COR-L47 (cell line): ENCODE measurements at places on chromosomes 4 and X.

DNA sequence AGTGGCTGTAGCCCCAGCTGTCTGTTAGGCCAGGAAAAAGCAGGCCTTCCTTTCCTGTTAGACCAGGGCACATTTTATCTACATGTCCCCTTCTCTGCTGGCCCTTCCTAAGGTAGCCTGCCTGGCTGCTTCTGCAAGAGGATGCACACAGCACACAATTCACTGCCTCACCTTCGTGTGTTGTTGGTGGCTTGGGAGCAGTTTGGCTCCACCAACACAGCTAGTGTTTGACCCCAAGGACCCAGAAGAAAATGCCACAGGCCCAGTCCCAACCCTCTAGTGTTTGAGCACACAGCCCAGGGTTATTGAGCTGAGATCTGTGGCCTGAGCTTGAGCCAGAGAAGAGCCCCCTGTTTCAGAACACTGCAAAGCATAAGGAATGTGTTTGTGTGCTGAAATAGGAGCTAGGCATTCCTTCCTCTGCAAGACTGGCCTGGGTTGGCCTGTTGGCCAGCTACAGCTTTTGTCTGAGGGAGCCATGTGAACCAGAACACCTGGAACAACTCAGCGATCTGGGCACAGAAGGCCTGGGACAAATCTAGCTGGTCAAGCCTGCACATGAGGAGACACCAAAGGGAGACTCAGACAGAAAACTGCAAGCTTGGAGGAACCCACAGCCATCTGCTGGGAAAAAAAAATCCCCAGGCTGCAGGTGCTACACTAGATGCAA lies 26.4 kb downstream of the MAGEE1 start:
- no peak for DNase-seq

- DNase-seq, result peak; percentile 17
Observed at GRCh38 chr4:119559044-119559647, 69.5 kb downstream of the PDE5A start.

DNA sequence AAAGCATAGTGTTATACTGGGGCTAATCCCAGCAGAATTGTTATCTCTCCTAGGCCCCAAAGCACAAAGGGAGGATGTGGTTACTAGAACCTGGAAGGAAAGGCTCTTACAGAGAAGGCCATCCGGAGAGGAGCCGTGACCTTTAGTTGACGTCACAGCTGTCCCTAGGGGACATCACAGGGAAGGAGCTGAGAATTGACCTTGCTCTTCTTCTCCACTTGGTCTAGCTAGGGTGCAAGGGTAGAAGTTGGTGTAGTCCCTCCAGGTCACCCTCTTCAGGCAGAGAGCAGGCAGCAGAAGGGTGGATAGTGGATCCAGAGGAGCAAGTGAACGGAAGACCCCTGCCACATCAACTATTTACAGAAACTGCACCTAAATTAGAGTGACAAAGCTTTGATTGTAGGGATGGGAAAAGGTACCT lies 22.8 kb upstream of the FGF2 start:
- no peak for DNase-seq

- DNase-seq, result no peak
Observed at GRCh38 chrX:70656304-70656703, 211.7 kb downstream of the DLG3 start.

- DNase-seq, result no peak
Observed at GRCh38 chr4:119099227-119099810, 36.3 kb upstream of the MYOZ2 start.

GRCh38 chr4:158371158-158371557 lies 150.5 kb upstream of the RXFP1 start:
- DNase-seq, result no peak

DNA sequence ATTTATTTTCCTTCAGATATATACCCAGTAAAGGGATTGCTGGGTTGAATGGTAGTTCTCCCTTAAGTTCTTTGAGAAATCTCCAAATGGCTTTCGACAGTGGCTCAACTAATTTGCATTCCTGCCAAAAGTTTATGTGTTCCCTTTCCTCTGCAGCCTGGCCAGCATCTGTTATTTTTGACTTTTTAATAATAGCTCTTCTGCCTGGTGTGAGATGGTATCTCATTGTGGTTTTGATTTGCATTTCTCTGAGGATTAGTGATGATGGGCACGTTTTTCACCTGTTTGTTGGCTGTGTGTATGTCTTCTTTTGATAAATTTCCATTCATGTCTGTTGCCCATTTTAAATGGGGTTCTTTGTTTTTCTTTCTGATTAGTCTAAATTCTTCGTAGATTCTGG lies 375.2 kb downstream of the UBE2NL start:
- DNase-seq, result no peak

- DNase-seq, result no peak
Observed at GRCh38 chrX:18677161-18677869, 5.4 kb upstream of the RS1 start.

DNA sequence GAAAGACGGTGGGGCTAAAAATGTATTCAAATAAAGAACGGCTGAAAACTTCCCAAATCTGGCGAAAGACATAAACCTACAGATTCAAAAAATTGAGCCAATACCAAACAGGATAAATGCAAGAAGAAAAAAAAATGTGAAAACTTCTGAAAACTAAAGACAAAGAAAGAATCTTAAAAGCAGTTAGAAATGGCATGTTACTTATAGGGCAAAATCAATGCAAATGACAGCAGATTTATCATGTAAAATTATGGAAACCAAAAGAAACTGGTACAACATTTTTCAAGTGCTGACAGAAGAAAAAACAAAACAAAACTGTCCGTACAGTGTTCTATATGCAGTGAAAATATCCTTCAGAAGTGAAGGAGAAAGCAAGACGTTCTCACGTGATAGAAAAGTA lies 239.0 kb downstream of the PDGFC start:
- DNase-seq, result no peak
